ENCODE measurements at places on chromosomes 5 and 9. TPM values are rescaled to one million over a fixed set of nuclear protein-coding genes. Genes with fewer than 3 reads are reported as not detected.
A peak's percentile ranks its signal among the peaks of the same experiment; 100 is the strongest.

CDO1 gene
- total RNA-seq: not detected

GRXCR2 gene
- not detected for total RNA-seq

EXOSC2 gene
- total RNA-seq: 49.6 TPM

DNA sequence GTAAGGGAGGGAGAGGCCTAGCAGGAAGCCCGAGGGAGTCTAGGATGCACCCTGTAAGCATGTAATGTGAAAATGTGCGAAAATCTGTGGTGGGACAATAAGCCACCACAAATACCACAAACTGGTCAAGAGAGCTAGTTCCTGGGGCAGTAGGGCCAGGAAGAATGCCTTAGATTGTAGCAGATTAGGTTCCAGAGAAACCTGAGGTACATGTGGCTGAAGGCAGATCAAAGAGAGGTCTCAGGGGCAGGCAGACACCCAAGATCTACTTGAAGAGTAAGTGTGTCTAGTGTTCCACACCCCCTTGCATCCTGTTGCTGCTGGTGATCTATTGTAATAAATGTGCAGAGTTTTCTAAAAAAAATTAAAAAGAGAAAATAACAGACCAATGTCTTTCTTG is 1677.3 kb upstream of the CDH6 start:
- H3K27me3 ChIP-seq: no peaks in the 10 kb centered on the region
- H3K36me3 ChIP-seq: no peaks in the 10 kb centered on the region
- H3K4me1 ChIP-seq: no peaks in the 10 kb centered on the region
- no peak overlapping the region for H3K27ac ChIP-seq

DNA sequence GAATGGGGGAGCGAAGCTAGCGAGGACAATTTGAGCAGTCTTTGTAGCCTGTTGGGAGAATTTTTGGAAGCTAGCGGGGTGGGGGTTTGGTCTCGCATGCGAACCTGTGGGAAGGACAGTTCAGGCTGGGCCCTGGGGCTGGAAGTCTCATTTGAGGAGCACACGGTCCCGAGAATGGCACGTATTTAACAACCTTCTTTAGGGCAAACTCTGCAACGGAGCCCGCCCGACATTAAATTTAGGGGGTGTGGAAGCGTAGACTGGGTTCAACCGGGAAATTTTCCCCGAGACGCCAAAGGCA is 35.2 kb upstream of the NFIB start:
- DNase-seq: no peak
- H3K27me3 ChIP-seq: peaks cover 64% of the 10 kb centered on the region
- H3K4me3 ChIP-seq: no peak overlapping the region

DNA sequence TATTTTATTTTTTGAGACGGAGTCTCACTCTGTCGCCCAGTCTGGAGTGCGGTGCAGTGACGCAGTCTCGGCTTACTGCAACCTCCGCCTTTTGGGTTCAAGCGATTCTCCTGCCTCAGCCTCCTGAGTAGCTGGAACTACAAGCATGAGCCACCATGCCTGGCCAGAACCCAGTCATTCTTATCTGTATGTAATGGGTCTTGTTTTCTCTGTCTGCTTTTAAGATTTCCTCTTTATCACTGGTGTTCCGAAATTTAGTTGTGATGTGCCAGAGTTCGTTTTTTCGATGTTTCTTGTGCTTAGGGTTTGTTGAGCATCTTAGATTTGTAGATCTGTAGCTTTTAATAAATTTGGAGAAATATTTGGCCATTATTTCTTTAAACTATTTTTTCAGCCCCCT is 19.2 kb downstream of the SLC25A25 start:
- H3K4me3 ChIP-seq: no peak overlapping the region
- peaks cover 7% of the 10 kb centered on the region for H3K36me3 ChIP-seq
- H3K27me3 ChIP-seq: no peaks in the 10 kb centered on the region
- H3K4me1 ChIP-seq: peaks cover 21% of the 10 kb centered on the region
- H3K27ac ChIP-seq: no peak overlapping the region
- no peak for DNase-seq

- peak overlapping the region; percentile 93 for H3K27ac ChIP-seq
- H3K4me1 ChIP-seq: peaks cover 96% of the 10 kb centered on the region
- H3K36me3 ChIP-seq: peaks cover 92% of the 10 kb centered on the region
- no peak for DNase-seq
- H3K4me3 ChIP-seq: no peak overlapping the region
- no peaks in the 10 kb centered on the region for H3K27me3 ChIP-seq
Measured at GRCh38 chr5:157506981-157507780, 47.2 kb downstream of the NIPAL4 start.

- peak within 1 kb of the TSS; percentile 93 for H3K4me3 ChIP-seq
- DNase-seq: peak; percentile 88
- no peaks in the 10 kb centered on the region for H3K27me3 ChIP-seq
- H3K27ac ChIP-seq: peak within 1 kb of the TSS; percentile 89
Measured at GRCh38 chr5:140557136-140557805, at the start of gene SRA1. Gene SRA1 (minus strand): TSS chr5:140557473. CDS start chr5:140557452, 21 bp downstream.

IL13 gene
- total RNA-seq: 0.27 TPM

TPM2 gene
- 2.0 TPM for total RNA-seq

GRCh38 chr9:125470767-125471580 is 209.3 kb downstream of the GAPVD1 start:
- DNase-seq: no peak
- no peak overlapping the region for H3K27ac ChIP-seq

DNA sequence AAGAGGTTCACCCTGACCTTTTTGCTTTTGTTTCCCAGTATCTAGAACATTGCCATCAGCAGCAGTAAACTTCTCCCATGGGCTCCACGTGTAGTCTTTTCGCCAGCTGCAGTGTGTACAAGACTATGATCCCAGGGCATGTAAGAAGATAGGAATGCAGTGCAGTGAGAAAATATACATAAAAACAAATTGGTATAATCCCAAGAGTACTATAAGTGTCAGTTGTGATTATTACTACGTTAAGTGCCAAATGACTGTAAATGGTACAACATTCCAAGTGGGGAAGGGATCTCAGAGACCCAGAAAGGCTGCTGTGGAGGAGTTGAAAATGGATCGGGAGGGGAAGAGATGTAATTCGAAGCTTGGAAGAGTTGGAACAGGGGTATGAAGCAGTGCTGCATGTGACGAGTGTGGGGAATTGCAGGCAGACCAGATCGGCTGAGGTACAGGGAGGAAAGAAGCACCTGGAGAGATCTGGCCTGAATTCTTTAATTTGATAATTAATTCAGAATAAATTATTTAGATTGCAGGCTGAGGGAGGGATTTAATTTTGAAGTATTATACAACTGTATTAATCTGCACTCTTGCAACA is 95.1 kb downstream of the FBXL7 start:
- H3K4me3 ChIP-seq: no peak overlapping the region
- H3K36me3 ChIP-seq: no peaks in the 10 kb centered on the region
- H3K27ac ChIP-seq: no peak overlapping the region
- H3K4me1 ChIP-seq: no peaks in the 10 kb centered on the region

INSYN2B gene
- total RNA-seq: not detected

GRCh38 chr9:14007190-14007769 is 306.7 kb downstream of the NFIB start:
- no peaks in the 10 kb centered on the region for H3K4me1 ChIP-seq
- no peak overlapping the region for H3K27ac ChIP-seq
- H3K27me3 ChIP-seq: no peaks in the 10 kb centered on the region
- no peak overlapping the region for H3K4me3 ChIP-seq

DNA sequence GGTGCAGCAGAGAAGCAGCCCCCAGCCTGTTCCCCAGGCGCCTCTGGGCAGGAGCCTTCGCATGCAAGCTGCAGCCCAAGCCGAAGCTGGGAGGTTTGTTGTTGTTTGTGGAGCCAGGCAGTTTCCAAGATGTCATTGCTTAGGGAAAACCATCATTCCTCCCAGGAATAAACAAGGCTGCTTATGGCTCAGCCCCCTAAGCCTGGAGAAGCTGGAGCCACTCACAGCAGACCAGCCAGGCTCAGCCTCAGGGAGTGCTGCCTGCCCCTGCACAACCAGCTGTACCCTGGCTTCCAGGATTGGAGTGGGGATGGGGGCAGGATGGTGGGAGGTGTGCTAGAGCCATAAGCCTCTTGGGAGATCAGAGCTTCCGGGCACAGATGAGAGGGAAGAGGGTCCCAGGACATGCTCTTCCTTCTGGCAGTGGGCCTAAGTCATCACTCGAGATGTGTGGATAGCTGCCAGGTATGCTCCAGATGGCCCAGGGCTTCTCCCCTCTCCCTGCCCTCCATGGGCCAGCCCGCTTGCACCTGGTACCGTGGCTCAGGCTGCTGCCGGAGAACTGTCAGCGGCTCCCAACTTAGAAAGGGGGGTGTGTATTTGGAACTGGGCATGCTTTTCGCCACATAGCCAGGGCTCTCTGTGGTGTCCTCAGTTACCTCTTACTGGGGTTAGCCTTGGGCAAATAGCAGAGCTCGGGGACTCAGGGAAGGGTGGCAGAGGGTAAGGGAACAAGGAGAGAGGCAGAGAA is 105.2 kb downstream of the RGS3 start:
- no peaks in the 10 kb centered on the region for H3K36me3 ChIP-seq
- H3K4me3 ChIP-seq: no peak overlapping the region
- DNase-seq: no peak
- no peak overlapping the region for H3K27ac ChIP-seq

GRCh38 chr5:81815321-81815720 is 64.4 kb upstream of the SSBP2 start:
- no peak overlapping the region for H3K4me3 ChIP-seq
- H3K36me3 ChIP-seq: no peaks in the 10 kb centered on the region
- DNase-seq: no peak

- no peak overlapping the region for H3K4me3 ChIP-seq
- DNase-seq: no peak
- H3K36me3 ChIP-seq: peaks cover 7% of the 10 kb centered on the region
- H3K27ac ChIP-seq: no peak overlapping the region
Measured at GRCh38 chr9:96554801-96555566, 64.7 kb downstream of the CDC14B start.

Measured in activated B cell treated with CpG ODN at 0.5 μM for 24 hours (primary cell).